Activated T-cell treated with anti-CD3 and anti-CD28 coated beads, Interleukin-2, amount 50 U/mL, for 24 hours (primary cell): ENCODE measurements at places on chromosomes 1 and 21.

DNA sequence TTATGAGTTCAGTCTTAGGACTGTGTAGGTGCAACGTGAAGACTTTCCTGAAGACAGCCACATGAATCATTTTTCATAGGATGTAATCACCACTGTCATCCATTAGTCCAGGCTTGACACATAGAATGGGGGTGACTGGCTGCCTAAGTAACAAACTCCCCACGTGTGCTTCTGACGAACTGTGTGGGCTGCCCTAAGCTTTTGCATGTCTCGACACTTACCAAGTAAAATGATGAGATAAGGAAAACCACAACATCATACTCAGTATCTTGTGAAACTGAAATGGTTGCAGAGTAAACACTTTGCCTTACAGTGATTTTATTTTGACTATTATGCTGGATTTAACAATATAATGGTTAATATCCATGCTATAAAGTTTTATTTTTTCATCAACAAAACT lies 19.5 kb downstream of the ERG start:
- no peak for DNase-seq

- no peak for DNase-seq
Measured at GRCh38 chr1:35475356-35475755, 81.8 kb downstream of the KIAA0319L start.

GRCh38 chr1:3169665-3170356 lies 100.8 kb downstream of the PRDM16 start:
- no peak for DNase-seq

DNA sequence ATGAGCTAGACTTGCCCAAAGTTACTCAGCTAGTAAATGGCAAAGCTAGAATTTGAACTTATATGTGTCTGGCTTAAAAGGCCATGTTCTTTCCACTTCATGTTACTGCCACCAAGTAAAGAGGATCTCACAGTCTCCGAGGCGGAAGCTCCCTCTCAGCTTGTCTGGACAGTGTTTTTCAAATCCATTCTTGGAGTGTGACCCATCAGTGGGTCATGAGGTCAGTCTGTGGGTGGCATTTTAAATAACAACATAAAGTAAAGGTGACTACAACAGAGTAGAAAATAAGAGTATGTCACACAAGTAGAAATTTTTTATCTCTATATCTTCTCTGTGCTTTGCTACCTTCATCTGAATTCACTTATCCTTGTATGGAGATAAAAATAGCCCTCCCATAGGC lies 3.2 kb upstream of the HMGB4 start:
- DNase-seq, result no peak

- DNase-seq, result no peak
Measured at GRCh38 chr1:156072251-156072650, 10.0 kb downstream of the MEX3A start.

GRCh38 chr21:43930074-43930847 lies 65.2 kb downstream of the AGPAT3 start:
- no peak for DNase-seq

GRCh38 chr1:8349961-8350360 lies 32.0 kb downstream of the SLC45A1 start:
- no peak for DNase-seq

DNA sequence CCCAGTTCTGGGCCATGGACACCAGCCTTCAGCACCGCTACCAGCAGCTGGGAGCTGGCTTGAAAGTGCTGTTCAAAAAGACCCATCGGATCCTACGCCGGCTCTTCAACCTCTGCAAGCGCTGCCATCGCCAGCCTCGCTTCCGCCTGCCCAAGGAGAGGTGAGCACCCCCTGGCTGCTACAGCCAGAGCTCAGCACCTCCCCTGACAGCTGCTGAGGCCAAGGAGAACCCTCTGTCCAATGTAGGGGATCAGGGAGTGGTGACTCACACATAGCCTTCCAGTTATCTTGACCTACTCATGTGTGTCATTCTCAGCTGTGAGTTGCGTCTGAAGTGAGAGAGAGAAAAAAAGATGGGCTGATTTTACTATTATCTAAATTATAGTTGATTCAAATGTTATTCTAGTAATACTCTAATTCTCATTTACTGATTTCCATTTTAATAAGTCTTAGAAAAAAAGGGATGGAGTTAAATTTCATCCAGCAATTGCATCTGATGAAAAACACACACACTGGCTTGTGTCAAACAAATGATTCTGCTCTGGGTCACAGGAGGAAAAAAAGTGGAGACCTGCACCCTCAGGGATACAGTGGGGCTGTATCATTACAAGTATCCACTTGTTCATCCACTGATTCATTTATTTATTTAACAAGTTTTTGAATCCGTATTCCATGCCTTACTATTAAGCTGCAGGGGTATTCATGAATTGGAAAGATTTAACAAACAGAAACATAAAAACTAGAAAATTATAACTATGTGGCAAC lies 108.0 kb downstream of the BRINP2 start:
- DNase-seq, result no peak

GRCh38 chr1:175763797-175764196 lies 20.4 kb upstream of the TNR start:
- no peak for DNase-seq

GRCh38 chr1:36728846-36729245 lies 246.1 kb upstream of the CSF3R start:
- no peak for DNase-seq

DNA sequence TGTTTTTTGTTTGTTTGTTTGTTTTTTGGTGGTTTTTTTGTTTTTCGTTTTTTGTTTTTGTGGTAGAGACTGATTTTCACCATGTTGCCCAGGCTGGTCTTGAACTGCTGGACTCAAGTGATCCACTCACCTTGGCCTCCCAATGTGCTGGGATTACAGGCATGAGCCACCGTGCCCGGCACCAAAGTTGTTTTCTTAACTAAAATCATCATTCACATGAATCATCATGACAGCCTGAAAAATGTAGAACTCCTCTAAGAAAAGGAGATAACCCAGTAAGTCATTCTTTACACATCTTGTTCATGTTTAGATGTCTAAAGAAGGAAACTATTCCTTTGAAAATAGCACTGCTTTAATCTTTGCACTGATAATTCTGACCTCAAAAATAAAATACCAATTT lies 37.5 kb downstream of the DISP1 start:
- DNase-seq, result no peak

DNA sequence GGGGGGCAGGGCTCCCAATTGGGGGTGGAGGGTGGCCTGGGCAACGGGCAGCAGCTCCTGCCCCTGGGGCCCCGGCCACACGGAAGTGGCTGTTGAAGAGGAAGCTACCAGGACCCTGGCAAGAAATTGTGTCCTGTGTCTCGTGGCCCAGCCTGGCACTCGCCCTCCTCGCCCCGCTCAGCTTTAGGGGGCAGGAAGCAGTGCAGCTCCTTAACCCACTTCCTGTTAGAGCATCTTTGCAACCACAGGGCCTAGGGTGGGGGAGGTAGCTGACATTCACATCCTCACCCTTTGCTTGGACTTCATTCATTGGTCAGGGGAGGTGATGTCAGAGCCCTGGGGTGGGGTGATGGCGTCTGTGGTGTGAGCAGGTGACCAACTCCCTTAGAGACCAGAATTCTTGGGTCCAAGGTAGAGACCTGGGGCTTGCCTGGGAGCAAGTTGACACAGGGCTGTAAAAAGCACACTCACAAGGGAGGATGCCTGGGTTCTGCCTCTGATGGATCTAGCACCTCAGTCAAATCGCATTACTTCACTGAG lies at the start of gene ARHGAP30:
Gene ARHGAP30 (minus strand): TSS at position 161 of the 540 bp plus-strand sequence. CDS start 267 bp downstream, outside the sequence.
- peak; percentile 83 for DNase-seq

DNA sequence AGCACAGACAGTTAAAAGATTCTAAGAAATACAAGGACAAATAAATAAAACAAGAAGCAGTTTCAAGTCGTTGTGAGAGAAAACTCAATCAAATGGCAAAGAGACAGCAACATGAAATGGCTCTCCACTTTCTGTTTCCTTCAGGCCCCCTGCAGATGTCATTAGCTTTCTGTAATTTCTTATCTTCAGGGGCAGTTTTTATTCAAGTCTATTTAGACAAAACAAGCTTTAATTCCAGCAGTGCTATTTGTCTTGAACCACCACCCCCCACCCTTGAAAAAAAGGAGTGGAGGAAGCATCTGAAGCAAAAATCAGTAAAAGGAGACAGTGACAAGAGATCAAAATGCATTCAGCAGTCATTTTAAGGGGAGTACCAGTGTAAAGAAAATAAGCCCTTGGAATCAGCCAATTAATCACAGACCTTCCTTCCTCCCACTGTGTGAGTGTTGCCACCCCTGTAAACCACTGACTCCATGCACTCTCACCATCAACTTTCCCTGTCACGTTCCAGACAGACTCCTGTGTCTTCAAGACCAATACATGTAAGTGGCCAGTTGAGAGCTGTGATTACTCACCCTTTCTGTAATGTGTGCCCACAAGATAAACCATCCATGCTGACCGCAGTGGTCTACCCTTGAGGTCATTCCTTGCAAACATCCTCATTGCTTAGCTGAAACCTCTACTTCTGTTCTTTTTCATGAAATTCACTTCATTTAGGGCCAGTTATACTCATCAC lies 136.1 kb upstream of the HOOK1 start:
- DNase-seq, result no peak

DNA sequence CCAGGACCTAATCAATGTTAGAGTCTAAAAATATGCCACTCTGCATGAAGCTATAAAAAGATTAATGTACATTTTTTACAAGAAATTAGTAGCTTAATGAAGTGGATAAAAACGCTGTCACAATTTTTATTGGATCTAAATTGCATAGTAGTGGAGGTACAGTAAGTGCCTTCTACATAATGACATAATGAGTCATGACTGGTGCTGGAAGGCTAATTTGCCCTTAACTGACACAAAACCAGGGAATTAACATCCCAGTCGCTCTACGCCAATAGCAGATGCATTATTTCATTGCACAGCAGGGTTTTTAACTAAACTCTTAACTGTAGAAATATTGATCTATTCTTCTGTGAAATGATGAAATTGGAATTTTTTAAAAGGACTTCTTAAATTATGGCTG lies 33.3 kb downstream of the RRAGC start:
- no peak for DNase-seq

GRCh38 chr1:27491748-27492700 lies 2.1 kb upstream of the WASF2 start:
- DNase-seq, result no peak

GRCh38 chr21:42745511-42746239 lies 92.3 kb downstream of the PDE9A start:
- DNase-seq, result peak; percentile 37

- DNase-seq, result no peak
Measured at GRCh38 chr1:201421041-201421440, 489 bp downstream of the TNNI1 start.

DNA sequence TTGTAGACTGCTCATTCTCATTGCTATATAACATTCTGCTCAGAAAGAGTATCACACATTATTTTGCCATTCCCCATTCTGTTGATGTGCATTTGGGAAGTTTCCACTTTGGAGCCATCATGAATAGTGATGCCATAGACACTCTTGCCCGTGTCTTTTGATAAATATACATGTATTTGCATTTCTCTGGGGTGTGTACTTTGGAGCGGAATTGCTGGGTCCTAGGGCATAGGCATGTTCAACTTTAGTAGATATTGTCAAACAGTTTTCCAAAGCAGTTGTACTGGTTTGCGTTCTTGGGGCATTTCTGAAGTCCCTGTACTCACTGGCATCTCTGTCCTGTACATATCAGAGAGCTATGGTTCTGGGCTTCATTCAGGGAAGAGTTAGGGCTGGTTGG lies 52.1 kb downstream of the PIK3CD start:
- DNase-seq, result no peak

DNA sequence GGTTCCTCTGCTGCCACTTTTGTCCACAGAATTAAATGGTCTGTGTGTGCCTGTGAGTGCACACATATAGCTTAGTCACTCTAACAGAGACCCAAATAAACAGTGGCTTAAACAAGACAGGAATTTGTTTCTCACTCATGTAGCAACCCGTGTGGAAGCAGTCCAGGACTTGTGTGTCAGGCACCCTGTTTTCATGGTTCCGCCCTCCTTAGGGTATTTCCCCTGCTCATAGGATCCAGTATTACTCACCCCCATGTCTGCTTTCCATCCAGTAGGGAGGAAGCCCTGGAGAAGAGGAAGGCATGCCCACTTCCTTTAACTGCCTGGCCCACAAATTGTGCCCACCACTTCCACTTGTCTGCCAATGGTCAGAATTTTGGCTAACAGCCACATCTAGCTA lies 41.3 kb upstream of the TACSTD2 start:
- no peak for DNase-seq

DNA sequence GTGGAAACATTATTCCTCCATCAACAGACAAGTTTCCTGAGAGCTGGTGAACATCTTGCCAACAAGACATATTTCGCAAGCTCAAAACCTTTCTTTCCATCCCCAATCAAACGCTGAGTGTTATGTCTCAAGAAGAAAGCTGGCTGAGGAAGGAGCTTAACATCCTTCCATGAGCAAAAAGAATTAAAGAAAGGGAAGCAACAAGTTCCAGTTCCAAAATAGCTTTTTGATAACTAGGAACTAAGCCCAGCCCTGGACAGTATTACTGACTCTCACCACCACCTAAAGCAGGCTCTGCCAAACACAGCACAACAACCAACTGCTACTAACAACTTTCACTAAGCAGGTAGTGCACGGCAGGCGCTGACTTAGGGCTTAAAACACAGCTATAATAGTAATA lies 50.2 kb downstream of the CAPZB start:
- no peak for DNase-seq

GRCh38 chr21:23471877-23472276 lies 2135.4 kb downstream of the MRPL39 start:
- DNase-seq, result no peak

- no peak for DNase-seq
Measured at GRCh38 chr1:157136133-157136532, 2.1 kb downstream of the ETV3 start.

DNA sequence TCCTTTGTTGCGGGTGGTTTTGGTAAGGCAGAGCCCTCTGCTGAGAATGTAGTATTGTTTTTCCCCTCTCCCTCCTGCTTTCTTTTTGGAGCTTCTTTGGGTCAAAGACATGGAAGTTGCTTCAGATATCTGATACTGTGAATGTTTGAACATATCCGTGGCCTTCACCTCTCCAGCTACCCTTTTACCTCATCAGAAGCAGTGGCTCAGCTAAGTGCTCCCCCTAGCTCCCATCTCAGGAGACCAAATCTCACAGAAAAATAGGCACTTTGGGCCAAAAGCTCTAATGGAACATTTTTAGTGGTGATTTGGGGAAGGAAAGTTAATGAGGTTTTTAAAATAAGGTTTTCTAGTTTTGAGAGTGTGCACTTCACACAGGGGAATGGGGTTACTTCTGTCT lies 6.3 kb downstream of the TMEM200B start:
- no peak for DNase-seq

DNA sequence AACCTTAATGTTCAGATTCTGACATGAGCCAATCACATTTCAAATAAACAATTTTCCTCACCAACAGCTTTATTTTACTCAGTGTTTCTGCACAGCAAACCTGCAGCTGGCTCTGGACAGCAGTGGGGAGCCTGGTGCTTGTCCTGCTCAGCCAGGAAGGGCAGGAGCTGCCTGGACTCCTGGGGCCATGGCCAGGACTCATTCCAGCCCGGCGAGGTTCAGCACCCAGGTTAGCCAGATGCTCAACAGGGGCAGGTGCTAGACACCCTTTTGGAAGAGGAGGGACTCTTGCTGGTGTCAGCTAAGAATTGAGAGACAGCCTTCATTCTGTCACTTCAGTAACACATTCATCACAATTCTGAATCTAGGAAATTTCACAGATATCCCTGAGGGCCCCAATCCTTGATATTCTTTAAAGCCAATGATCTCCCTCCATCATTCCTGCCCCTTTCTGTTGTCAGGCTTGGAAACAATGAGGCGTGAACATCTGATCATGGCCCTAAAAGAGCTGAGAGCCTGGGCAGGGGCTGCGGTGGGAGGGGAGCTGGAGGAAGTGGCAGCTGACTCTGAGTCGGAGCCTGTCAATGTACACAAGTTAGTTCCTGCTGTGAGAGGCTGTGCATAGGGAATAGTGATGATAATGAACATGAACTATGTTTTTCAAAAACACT lies 251.3 kb downstream of the SDCCAG8 start:
- DNase-seq, result no peak
